ENCODE measurements at places on chromosomes 6 and 20.

- no peak for DNase-seq
Observed at GRCh38 chr6:109262261-109262660, 120.0 kb downstream of the CD164 start.

GRCh38 chr6:170464080-170464479 is 89.0 kb downstream of the PSMB1 start:
- DNase-seq = no peak

GRCh38 chr20:3645309-3646066 is 17.7 kb downstream of the GFRA4 start:
- DNase-seq = no peak

- no peak for DNase-seq
Observed at GRCh38 chr6:7006515-7007191, 101.1 kb upstream of the RREB1 start.

DNA sequence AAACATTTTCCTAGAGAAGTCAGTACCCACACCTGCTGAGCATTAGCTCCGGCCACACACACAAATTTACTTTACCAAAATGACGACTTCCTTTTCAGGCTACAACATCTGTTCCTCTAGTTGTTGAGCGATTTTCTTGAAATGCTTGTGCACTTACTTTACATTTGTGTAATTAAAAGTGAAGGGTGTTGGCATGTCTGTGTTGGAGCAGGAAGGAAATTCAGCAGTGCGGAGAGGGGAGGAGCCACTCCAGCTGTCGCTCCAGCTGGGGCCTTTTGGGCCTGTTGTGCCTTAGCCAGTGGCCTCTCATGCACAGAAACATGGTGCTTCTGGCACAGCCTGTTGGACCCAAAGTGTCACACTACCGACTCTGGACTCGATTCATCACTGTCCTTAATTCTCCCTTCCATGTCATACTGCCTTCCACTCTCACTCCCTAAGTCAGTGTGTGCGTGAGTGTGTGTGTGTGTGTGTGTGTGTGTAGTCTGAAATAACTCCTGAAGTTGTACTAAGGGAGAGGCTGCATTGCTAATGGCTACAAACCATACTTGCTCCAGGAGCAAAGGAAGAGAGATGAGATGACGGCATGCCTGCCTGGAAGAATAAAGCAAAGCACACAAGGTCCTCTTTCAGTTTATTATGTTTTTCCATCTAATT is 191.8 kb upstream of the ARG1 start:
- DNase-seq = no peak

DNA sequence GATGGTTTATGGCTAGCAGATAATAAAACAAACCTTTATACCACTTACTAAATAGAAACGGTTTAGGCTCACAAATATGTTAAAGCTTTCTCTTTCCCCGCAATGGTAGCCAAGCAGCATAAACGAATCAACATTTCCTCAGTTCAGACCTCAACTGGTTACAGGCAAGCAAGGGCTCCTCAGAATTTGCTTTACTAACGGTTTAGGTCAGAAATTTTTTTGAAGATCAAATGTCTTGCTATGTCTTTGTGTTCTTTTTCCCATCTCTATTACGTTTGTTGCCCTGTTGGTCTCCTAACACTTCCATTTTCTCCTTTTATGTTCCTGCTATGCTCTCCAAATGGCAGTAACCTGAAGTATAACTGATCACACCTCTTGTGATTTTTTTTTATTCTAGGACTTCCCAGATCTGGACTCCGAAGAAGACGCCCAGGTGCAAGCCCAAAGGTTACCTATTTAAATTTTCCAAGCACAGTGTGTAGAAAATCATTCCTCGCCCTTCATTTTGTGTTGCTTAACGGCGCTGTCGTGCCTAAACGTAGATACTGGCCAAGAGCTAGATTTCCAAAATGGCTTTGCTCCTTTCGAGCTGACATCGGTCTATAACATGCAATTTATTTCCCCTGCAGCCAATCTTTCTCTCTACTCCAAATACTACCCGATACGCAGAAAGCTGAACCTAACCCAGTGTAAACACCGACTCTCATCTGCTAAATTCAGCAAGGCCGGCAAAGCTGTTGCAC is 717 bp upstream of the ASF1A start:
- peak; percentile 57 for DNase-seq

Data from effector memory CD8-positive, alpha-beta T cell (primary cell).